Karpas-422 (cell line): ENCODE measurements at places on chromosomes 2 and 18.
A peak's percentile ranks its signal among the peaks of the same experiment; 100 is the strongest.

GRCh38 chr2:98460573-98461497 is 16.2 kb downstream of the INPP4A start:
- peak; percentile 92 for DNase-seq

DNA sequence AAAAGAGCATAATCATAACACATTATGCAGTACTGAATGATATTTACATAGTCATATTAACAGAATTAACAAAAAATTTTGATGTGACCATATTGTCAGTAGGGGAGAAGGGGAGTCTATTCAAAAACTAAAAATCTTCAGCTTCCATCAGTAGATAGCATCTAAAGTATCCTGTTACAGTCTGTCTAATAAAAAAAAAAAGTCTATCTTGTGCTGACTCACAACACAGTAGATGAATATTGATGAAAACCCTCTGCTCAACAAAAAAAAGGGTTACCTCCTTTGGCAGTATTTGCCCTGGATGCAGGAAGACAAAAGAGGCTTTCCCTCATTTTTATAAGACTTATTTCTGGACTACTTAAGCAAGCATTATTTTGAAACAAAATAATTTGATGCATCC is 27.3 kb downstream of the GRB14 start:
- no peak for DNase-seq

DNA sequence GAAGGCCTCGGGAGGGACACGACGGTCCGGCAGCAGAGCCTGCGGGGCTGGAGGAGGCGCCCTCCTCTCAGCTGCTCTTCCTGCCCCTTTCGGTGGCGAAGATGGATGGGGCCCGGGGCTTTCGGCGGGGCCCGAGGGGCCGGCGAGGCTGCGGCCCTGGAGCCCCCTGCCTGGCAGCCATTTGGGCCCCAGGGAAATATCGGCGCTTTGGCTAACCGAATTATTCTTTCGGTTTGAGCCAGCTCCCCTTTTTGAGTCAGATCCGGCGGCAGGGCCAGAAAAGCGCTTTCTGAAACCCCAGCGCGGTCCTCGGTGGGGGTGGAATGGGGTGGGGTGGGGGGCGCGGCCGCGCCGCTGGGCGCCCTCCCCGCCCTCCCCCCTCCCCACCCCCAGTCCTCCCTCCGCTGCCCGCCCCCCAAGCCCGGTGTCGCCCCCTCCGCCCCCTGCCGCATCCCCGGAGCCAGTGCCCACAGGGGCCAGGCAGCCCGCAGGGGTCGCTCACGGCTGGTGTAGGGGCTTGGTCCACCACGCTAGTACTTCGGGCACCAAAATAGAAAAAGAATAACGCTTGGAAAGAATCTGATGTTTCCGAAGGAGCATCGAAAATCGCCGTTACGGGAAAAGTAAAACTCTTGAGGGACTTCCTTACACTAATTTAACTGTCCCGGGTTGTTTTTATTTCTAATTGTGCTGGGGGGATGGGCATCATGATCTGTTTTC is 9.1 kb upstream of the ARID5A start:
- no peak for DNase-seq

DNA sequence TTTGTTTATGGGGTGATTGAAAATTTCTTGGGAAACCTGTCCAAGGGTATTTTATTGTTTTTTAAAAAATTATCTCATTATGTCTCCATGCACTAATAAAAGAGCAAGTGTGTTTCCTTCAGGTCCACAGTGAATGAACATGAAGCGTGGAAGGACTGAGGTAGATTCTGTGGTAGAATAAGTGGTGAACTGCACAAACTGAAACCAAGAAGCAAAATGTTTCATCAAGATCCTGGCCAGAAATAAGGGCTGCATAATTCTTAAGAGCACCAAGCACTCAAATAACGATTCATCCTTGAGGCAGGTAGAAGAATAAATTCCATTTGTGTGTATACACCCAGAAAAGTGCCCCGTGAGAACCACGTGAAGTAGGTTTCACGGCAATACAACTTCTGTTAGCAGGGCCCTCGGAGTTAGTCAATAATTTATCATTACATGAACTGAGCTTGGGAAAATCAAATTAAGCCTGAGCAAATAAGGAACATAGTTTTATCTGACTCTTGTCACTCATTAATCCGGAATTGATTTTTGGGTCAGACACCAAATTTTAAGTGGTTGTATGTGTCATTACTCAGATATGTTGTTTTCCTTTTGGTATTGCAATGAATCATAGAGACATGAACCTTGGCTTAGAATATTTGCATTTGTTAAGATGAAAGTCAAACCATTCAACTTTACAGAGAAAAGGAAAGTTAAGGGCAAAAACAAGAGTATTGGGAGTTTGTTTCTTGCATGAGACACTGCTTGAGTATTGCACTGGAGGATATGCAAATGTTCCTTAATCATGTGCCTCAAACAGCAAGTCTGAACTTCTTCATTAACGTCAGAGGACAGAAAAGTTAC is 472.6 kb upstream of the NETO1 start:
- DNase-seq = no peak

GRCh38 chr2:72157871-72158771 is 10.5 kb upstream of the CYP26B1 start:
- DNase-seq = peak; percentile 55

DNA sequence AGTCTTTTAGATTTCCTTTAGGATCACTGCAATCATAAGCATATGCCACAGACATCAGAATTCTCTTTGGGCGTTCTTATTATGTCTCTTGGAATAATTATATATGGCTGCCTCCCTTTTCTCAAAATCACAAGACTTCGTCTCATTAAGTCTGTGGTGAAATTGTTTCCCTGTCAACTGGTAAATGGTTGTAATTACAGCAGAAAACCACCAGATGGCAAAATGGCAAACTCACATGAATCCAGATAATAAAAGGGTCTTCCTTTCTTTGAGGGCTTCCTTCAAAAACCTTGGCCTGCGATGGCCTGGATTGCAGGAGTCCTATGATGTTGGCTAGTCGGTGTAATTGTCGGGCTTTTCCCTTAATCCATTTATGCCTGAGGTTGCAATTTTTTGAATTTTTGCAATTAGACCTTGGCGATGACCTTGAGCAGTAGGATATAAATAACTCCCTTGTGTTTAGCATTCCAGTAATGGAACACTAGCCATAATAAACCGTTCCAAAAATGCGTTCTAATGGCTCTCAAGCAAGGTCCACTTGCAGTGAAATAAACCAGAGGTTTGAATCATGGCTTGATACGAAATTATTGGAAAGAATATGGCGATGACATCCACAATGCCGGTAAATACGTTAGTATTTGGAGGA is 656.4 kb downstream of the MBD2 start:
- DNase-seq = peak; percentile 67

- DNase-seq = no peak
These were observed 83.3 kb downstream of the LIMS1 start for GRCh38 chr2:108617617-108618016.
